CD4-positive, alpha-beta T cell treated with Interleukin-1 beta for 1 hour (primary cell): ENCODE measurements at places on chromosomes 12 and 14.

GRCh38 chr12:108835860-108836634 lies 21.3 kb downstream of the SSH1 start:
- no peak for DNase-seq

GRCh38 chr14:99879401-99880295 lies 86.4 kb downstream of the EML1 start:
- no peak for DNase-seq

DNA sequence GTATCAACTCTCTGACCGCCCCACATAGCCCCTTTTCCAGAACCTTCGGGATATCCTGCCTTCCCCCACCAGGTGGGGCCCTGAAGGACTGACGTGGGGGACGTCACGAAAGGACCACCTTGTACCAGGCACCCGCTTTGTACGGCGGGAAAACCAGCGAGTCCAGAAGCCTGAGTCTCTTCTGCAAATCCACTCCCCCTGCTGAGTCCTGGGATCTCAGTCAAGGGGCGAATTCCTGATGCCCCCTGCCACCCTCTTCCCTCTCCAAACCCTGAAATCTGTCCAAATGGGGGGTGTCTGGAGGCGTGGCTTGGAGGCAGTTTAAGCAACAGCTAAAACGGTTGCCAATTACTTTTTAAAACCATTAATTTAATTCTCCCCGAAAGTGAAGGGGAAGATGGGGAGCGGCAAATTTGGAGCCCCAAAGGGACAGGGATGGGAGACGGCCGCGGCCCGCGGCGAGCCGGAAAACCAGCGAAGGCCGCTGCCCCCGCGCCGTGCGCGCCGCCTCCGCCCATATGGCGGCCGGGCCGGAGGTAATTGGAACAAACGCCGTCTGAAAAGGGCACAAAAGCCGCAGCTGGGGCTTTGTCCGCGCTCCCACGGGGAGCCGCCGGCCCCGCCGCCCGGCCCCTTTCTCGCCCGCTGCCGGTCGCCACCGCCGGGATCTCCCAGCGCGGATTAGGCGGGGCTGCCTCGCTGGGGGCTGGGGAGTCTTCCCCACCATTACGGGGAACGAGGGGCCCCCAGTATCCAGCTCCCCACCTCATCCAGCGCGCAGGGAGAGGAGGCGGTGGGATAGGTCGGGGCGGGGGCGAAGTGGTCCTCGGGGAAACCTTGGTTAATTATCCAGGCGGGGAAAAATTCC lies 6.6 kb downstream of the LHX5 start:
- DNase-seq, result no peak

DNA sequence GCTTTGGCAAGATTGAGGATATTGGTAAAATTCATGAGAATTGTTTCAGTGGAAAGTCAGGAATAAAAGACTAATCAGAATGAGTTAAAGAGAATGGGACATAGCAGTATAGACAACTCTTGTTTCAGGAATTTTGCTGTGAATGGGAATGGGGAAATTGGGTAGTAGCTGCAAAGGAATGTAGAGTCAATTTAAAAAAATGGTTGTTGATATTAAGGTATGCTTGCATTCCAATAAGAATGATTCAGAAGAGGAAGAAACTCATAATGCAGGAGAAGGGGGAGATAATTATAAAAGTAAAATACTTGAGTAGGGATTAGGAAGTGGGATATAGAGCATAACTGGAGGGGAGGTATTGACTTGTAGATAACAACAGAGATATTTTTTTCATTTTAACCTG lies 40.7 kb downstream of the MNAT1 start:
- DNase-seq, result no peak

GRCh38 chr12:14949631-14950030 lies 11.3 kb upstream of the ERP27 start:
- peak; percentile 42 for DNase-seq
